Stimulated activated CD4-positive, alpha-beta T cell treated with anti-CD3 and anti-CD28 coated beads, Interleukin-12 subunit alpha, Interleukin-12 subunit beta, amount 100 ng/mL, for 48 hours (primary cell): ENCODE measurements at places on chromosomes 6 and 20.

DNA sequence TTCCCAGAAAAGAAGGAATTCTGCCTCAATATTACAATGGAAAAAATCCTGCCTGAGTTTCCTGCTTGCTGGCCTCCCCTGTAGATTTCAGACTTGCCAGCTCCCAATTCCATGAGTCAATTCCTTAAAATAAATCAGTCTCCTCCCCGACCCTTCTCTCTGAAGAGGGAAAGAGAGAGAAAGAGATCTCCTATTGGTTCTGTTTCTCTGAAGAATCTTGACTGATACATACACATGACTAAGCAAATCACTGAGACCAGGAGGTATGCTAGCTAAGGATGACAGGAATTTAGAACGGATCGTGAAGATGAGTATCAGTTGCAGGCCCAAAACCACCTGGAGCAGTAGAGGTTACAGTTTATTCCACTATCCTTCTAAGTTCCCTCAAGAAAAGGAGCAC, 11.3 kb upstream of the RBM24 start:
- no peak for DNase-seq

GRCh38 chr6:145964948-145965366, 799 bp upstream of the SHPRH start:
- DNase-seq: no peak

DNA sequence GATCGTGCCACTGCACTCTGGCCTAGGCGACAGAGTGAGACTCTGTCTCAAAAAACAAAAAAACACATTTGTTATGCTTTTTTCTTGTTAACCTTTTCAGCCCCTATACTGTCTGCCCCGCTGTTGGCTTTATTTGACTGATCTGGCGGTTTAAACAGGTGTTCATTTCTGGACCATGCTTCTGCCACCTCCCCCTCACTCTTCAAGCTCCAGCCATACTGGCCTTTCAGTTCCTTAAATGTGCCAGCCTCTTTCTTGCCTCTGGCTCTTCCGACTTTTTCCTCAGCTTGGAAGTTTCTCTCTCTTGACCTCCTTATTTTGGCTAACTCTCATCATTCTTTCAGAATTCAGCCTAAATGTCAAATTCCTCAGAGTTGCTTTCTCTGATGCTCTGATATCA, 35.2 kb upstream of the TXLNB start:
- no peak for DNase-seq

GRCh38 chr20:57774951-57775350, 65.1 kb upstream of the PMEPA1 start:
- no peak for DNase-seq

GRCh38 chr6:56742122-56742791, 99.6 kb upstream of the DST start:
- DNase-seq: no peak

- DNase-seq: no peak
Observed at GRCh38 chr6:168385037-168385759, 55.8 kb upstream of the SMOC2 start.

DNA sequence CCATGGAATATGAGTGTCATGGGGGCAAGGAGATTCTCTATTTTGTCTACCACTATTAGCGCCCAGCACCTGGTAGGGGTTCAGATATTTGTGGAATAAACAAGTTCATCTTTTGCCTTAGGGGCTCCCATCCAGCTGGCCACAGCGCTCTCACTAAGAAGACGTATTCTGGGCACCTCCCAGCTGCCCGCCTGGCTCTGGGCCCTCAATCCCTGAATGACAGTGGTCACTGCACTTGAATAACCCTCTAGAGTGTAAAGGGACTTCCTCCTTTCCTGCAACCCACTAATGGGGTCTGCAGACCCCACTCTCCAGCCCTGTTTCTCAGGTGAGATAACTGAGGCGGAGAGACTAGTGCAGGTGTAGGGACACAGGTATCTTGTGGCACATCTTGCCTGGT, 36.2 kb downstream of the SNX5 start:
- DNase-seq: no peak

GRCh38 chr6:166541876-166542579, 44.5 kb downstream of the RAMACL start:
- no peak for DNase-seq

DNA sequence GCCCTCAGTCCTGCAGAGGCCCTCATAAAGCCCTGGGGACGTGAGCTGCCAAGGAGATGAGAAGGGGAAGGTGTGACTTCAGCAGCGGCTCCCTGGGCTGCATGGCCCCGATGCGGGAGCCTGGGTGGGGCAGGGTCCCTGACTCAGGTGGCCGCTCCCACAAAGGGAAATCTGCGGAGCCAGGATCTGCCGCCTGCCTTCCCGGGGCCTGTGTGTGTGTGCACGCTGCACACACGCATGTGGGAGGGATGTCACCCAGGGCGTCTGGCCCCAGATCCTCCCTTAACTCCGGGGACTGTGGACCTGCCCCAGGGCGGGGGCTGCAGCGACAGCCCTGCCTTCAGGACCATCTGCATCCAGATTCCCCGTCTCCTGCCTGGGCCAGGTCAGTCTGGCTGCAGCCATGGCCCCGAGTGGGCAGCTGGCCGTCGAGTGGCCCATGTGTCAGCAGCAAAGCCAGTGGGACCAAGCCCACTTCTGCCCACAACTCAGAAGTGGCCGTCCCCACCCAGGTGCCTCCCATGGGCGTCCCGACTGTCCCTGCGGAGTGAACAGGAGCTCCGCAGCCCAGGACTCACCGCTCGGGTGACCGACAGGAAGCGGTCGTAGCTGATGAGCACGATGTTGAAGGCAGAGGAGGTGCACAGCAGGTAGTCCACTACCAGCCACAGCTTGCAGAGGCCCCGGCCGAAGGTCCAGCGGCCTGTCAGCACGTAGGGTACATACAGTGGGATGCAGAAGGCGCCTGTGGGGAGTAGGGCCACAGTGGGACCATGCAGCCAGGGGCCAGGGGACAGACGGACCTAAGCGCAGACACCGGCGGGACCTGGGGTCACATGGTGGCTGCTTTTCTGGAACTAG, 1.9 kb downstream of the HRH3 start:
- no peak for DNase-seq

GRCh38 chr6:136772685-136773472, 19.4 kb downstream of the MAP3K5 start:
- no peak for DNase-seq

GRCh38 chr20:17735206-17735804, 35.5 kb downstream of the BANF2 start:
- no peak for DNase-seq

DNA sequence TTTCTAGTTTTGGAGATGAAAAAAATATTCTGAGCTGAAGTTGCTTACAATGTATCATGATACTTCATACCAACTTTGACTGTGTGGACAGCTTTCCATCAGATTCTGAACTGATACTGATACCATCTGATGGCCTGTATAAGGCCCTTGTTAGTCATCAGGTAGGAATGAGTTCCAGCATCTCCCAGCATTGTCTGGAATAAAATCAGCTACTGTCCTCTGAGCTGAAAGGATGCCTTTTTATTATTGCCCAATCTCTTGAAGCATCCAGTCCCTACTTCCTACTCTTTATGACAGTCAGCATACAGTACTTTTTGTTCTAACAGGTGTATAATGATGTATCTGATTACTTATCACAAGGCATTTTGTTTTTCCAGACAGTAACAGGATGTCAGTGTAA, 70.6 kb upstream of the EYA4 start:
- DNase-seq: no peak

GRCh38 chr6:127775371-127775770, 125.5 kb downstream of the THEMIS start:
- DNase-seq: no peak

DNA sequence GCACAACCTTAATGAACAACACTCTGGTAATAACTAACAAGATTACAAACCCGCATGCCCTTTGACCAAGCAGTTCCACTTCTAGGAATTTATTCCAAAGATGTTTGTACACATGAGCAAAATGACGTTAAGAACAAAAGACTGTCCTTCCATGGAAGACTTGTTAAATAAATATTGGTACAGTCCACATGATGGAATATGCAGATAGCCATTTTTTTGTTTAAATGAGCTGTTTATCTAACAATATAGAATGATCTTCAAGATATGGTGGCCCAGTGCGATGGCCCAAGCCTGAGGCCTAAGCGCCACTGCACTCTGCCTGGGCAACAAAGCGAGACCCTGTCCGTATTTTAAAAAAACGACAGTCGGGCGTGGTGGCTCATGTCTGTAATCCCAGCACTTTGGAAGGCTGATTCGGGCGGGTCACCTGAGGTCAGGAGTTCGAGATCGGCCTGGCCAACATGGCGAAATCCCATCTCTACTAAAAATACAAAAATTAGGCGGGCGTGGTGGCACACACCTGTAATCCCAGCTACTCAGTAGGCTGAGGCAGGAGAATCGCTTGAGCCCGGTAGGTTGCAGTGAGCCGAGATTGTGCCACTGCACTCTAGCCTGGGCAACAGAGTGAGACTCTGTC, 7.4 kb upstream of the AHCY start:
- DNase-seq: no peak

- no peak for DNase-seq
Observed at GRCh38 chr6:95365454-95365853, 211.9 kb upstream of the MANEA start.

DNA sequence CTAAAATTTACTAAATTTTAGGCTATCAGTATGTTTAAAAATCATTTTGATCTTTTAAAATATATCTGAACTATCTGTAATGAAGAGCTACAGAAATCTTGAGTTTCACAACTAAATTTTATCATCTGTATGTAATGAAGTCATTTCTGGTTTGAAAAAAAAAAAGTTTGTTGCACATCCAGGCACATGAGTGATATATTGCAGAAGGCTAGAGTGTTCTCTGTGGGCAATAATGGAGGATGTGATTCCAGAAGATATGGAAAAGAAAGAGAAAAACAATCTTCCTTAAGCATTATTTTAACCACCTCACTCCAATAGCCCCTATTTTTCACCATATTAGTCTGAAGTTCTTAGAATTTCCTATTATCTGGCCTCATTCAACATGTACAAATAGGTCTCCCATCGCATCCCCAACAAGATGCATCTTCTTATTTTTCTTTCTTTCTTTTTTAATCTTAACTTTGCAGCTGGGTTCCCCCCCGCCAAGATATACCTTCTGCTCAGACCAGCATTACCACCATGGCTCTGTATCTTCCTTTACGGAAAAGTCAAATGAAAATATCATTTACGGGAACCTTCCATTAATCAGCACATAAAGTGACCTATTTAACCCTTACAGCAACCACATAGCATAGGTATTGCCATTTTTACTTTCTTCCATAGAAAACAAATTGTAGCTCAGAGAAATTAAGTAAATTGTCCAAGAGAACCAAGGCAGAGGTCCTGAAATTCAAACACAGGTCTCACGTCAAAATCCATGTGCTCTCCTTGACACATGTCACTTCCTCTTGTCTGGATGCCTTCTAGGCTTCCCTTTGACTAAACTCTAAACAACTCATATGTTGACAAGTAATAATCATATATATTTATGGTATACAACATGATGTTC, 116.9 kb downstream of the KIF13A start:
- DNase-seq: no peak

DNA sequence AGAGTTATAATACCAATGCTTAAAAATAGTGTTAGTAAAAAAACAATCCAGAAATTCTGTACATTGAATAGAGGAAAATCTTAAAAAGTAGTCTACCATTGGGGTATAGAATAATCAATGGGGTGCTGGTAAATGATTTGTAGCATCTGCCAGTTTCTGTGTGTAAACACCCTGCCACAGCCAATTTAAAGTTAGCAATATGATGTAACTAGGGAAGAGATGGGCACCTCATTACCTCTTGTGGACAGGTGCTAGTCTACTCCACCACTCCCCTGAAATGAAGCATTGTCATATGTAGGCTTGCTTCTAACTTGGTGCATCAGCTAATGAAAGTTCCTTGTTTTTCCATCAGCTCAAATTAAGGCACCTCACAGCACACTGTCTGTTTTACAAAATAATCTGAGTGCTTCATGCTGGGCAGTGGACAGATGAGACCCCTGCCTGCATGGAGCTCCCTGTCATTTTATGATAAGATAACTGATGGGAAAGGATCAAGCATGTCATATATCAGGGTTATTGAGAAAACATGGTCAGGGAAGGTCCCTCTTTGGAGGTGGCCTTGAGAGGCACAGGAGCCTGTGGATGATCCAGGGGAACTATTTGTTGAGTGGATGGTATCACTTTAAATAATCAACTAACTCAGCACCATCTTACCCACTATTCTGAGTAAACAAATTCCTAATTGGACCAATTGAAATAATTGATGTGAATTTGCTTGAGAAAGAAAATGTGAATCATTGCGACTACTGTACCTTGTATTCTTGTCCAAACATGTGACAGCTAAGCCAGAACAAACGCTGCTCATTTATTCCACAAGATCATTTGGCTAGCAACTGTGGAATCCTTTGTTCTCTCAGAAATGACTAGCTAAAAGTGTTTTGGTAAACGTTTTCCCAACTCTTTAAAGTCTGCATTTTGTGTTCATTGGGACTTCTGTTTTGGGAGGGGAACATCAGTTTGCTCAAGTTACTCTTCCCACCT, 45.9 kb upstream of the CSE1L start:
- no peak for DNase-seq

GRCh38 chr6:155850408-155850841, 394.8 kb upstream of the NOX3 start:
- no peak for DNase-seq

GRCh38 chr6:158786645-158787304, 32.4 kb downstream of the EZR start:
- no peak for DNase-seq

DNA sequence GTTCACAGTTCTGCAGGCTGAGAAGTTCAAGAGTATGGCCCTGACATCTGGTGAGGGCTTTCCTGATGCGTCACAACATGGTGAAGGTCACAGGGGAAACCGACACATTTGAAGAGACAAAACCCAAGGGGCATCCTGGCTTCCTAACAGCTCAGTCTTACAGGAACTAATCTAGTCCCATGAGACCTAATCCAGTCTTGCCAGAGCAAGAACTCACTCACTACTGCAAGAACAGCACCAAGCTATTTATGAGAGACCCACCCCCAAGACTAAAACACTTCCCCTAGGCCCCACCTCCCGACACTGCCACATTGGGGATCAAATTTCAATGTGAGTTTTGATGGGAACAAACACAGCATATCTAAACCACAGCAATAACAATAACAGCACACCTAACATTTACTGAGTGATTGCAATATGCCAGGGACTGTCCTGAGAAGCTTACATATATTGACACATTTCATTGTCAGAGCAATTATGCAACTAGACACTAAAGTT, 46.6 kb downstream of the TPBG start:
- DNase-seq: no peak

DNA sequence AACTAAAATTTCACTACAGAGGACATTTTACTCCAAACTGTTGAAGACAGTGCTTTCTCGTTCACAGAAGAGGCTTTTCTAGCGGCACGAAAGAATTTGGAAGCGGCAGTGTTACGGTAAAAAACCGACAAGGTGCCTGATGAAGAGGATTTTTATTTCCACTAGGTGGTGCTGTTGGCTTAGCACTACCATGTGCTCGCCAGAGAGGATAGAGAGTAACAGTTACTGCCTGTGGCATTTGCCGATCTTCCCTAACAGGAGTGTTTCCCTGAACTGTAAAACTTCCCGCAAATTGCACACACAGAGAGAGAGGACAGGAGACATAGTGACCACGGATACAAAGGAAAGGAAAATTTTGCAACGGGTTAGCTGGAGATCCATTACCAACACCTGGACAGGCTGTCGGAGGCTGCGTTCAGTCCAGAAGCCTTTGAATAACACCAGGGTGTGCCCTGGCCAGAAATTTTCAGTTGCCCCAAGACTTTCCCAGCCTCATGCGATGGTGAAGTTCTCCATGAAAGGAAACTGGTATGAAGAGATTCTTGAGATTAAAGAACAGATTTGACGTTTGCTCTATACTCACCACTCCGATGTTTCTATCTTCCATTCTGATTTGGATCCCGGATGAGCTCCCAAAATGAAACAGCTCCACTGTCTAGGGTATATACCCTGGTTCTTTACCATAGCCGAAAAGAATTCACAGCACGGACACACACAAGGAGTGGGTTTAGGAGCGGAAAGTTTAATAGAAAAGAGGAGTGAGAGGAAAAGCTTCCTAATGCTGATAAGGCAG, 48.1 kb downstream of the HLA-DPB1 start:
- no peak for DNase-seq
